Astrocyte of the hippocampus (primary cell): ENCODE measurements at places on chromosomes 5 and 9.

- DNase-seq = no peak
These were observed 40.7 kb downstream of the FBXW11 start for GRCh38 chr5:171965745-171966144.

GRCh38 chr5:91850031-91850430 is 466.9 kb upstream of the ARRDC3 start:
- peak; percentile 41 for DNase-seq

DNA sequence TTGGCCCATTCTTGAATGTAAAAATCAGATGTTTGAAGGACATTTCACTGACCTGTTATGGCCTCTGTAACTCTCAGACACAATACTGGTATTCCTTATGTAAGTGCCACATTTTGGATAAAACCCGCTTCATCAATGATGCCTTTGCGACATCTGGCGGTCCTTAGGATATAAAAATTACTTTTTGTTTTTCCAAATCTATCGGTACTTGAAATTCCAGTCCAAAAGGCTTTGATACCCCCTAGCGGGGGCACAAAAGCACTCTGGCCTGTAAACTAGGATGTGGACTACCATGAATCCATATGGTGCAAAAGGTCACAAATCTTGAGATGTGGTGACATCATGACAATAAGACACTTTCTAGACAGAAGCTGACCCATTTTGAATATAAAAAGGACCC is 291.8 kb downstream of the KIAA0825 start:
- no peak for DNase-seq

- peak; percentile 88 for DNase-seq
These were observed 263.5 kb downstream of the ARHGAP26 start for GRCh38 chr5:143033535-143034250.

- no peak for DNase-seq
These were observed 15.4 kb upstream of the TNFSF8 start for GRCh38 chr9:114945616-114946412.

DNA sequence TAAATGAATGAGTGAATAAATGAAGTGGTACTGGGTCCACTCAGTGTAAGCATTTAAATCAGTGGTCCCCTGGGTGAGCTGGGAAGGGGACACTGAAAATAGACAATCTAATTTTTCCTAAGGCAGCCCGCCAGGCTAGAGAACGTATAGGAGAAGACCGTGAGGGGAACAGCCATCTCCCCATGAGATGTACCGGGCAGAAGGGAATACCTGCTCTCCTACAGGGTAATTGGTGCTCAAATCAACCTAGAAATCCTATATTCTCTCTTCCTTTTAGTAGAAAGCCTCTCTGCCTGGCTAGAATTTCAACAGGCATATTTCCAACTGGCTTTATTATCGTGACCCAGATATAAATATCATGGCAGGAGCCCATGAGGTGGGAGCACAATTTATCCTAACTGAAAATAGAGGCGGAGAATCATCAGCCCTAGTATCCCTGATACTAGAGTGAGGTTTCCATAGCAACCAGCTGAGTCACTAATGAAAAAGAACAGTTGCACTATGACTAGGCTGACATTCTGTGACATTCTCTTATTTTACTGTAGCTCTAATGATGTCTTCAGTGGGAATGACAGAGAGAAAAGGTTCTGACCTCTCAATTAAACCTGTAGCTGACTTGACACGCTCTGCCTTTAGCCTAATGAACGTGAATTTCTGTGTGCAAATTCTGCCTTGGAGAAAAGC is 96.5 kb upstream of the CAST start:
- peak; percentile 77 for DNase-seq

GRCh38 chr9:35710818-35711500 is 21.0 kb downstream of the TLN1 start:
- no peak for DNase-seq

GRCh38 chr5:53019320-53019719 is 30.2 kb downstream of the ITGA2 start:
- peak; percentile 50 for DNase-seq

GRCh38 chr9:125878164-125878631 is 131.0 kb downstream of the PBX3 start:
- peak; percentile 31 for DNase-seq

GRCh38 chr5:111931655-111932054 is 174.7 kb upstream of the NREP start:
- no peak for DNase-seq

DNA sequence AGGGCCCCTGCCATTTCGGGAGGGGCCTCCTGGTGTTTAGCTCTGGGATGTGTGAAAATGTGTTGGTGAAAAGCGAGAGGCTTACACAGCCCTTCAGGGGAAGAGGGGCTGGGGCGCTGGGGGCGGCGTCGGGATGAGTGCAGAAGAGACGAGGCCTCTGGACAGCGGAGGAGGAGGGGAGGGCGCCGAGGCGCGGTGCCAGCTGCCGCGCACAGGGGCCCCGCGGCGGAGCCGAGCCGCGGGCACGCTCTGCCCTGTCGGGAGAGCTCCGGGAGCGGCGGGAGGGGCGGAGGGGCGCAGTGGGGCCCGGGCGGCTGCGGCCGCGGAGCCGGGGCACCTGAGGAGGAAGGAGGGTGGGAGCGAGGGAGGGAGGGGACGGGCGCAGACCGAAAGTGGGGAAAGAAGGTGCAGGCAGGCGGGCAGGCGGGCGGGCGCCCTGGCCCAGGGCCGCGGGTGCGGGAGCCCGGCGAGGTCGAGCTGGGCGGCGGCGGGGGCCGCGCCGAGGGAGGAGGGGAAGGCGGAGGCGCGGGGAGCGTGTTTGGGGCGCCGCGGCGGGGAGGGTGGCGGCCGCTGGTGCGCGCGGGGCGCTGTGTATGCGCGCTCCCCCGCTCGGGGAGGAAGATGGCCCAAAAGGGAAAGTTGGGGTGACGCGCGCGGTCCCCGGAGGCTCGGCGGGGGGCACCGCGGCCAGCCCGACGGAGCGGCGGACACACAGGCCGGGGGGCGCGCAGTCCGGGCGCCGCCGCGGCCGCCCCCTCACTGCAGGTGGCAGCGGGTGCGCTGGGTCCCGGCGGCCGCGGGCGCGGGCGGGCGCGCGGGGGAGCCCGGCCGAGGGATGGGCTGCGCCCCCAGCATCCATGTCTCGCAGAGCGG is at the start of gene PDE8B:
PDE8B (plus strand) TSS at position 590 of the 873 bp plus-strand sequence; CDS start at position 836, 246 bp downstream.
- peak; percentile 30 for DNase-seq

DNA sequence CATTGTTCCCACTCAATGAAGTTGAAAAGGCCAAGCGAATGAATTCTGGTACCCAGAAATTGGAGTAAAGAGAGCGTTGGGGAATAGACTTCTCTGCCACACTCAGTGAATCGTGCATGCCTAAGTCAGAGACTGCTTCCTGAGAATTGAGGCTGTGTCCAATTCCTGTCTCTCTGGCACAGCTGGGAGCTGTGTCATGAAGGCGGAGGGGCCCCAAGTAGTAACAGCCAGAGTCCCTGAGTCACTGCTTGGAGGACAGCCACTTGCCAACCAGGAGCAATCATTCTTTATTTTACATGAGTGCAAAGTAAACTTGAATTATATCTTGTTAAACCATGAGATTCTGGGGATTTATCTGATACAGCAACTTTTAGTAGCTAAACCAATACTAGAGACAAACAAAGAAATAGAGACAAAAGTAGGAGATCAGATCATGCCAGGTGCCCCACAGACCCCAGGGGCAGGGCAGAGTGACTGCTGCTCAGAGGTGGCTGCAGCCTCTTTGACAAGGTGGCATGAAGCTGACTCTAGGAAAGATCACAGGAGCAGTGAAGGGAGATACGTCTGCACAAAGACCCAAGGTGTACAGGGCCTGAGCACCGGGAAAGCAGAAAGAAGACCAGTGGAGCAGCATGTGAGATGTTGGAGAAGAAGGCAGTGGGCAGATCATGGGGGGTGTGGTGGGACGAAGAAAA is 246.0 kb downstream of the GADD45G start:
- peak; percentile 62 for DNase-seq

DNA sequence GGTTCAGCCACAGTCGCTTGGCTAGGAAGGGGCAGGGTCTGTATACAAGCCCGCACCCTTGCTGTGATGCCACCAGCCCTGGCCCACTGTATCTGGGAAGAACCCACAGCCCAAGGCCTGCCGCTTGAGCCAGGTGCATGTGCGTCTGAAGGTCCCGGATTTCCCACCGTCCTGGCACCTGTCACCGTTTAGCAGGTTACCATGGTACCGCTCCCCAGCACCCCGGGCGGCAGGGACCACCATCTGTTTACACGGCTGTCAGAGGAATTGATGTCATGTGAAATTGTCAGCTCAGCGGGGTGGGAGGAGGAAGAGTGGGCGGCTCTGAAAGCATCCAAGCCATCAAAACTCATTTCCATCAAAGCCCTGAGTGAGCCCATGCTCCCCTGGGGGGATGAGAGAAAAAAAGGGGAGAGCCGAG is 92.7 kb downstream of the HRH2 start:
- DNase-seq = no peak

DNA sequence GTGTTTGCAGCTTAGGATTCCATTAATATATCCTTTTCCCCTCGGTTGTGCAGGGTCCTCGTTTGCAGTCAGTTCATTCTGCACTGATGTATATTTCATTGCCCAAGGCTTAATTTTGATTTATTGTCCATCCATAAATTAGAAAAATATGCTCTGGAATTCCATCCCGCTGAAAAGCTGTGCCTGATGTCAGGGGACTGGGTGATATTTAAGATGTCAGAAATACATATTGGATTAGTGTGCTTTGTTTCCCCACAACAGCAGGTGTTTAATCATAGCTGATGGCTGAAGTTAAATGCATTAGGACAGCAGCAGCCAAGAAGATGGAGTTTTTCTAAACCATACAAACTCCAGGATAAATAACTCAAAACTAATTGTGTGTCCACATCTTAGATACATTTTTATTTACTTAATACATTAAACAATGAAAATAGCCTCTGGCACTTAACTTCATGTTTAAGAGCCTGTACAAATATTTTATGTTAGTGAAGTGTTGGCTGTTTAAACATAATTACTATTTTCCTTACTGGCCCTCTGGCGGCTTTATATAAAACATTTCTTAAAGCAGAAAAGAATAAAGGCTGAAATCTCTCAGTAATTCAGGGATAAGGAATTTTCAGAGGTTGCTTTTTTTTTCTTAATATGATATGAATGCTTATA is 170.4 kb upstream of the TBCA start:
- no peak for DNase-seq

- DNase-seq = no peak
These were observed 976.6 kb upstream of the SEMA6A start for GRCh38 chr5:117551236-117551635.

DNA sequence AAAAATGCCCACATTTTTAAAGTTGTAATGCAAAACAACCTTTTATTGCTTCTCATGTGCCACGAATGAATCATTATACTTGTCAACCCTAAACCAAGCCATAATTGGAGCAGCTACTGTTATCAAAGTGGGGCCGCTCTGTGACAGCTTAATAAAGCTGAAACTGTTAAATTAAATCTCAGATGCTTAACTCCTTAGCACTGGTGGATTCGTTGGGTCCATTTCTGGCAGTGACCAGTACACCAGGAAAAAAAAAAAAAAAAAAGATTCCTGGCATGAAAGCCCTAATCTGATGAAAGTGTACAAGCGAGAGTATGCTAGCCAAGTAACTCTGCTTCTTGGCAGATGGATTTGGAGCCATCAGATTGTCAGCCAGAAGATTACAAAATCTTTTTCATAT is 164.8 kb downstream of the ZSWIM6 start:
- DNase-seq = peak; percentile 48

- no peak for DNase-seq
These were observed 1278.7 kb downstream of the CDH12 start for GRCh38 chr5:21574438-21574837.

- no peak for DNase-seq
These were observed 151.5 kb upstream of the ABCA1 start for GRCh38 chr9:105079457-105079856.

DNA sequence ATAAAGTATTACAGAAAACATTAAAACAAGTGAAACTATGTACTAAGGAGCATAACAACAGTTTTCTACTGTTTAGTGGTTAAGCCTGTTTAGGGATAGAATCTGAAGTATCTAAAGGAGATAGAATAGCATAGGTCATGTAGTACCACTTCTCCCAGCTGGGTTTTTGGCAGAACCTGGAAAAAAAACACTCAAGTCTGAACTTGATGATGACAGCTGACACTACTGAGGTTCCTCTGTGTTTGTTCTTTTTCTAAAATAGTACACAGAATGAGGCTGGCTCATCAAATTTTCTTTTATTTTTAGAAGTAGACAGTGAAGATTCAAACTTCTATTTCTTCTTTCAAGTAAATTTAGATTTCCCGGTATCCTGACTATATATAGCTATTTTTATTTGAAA is 203.8 kb upstream of the ACO1 start:
- no peak for DNase-seq

GRCh38 chr5:149807176-149807575 is 77.1 kb downstream of the PPARGC1B start:
- DNase-seq = no peak
